ENCODE measurements at places on chromosomes 7 and 10. TPM values are rescaled to one million over a fixed set of nuclear protein-coding genes. Genes with fewer than 3 reads are reported as not detected.

DNA sequence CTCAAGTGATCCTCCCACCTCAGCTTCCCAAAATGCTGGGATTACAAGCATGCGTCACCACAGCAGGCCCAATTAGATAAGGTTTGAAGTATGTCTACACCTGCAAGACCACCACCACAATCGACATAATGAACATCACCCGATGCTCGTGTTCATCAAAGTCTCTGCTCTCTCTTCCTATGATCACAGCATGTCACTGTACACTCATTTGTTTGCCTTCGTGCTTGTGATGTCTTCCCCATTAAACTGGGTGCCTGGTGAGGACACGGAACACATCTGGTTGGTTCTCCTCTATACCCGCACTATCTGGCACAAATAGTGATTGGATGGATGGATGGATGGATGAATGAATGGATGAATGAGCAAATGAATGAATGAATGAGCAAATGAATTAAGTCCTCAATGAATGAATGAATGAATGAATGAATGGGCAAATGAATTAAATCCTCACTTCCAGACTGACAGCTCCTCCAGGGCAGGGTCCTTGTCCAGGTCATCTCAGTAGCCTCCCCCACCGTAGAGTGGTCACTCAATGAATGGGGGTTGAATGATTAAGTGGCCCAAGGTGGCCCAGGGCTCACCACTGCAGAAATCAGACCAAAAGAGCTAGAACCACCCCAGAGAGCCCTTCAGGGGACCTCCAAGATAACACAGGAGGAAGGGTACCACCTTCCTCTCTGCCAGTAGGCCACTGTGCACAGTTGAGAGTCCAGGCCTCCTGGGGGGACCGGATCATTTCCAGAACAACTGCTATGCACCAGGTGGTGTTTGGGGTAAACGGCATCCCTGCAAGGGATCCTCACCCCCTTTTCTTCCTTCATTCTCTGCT, 101.9 kb upstream of the TNRC18 start:
- DNase-seq: no peak

GRCh38 chr7:31744294-31744874, 57.4 kb downstream of the PPP1R17 start:
- no peak for DNase-seq

GRCh38 chr10:112980937-112981336, 30.9 kb downstream of the TCF7L2 start:
- DNase-seq: no peak

DNA sequence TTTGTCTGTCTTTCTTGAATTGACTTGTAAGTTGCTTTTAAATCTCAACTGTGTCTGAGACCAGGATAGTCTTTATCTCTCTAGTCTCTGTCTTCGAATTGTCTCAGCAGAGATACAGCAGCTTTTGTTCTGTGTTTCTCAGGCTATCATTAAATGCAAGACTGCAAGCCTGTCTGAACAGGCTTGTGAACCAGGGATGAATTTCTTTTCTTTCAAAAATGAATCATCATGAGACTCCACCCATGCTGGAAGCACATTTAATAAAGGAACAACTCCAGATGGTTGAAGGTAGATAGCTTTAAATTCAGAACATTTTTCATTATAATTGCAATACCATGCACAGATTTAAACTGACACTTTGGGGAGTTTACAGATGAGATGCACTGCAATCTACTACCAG, 155.9 kb downstream of the SEC23IP start:
- no peak for DNase-seq

- DNase-seq: peak; percentile 36
Observed at GRCh38 chr7:33107136-33108066, 1.8 kb downstream of the RP9 start.

DNA sequence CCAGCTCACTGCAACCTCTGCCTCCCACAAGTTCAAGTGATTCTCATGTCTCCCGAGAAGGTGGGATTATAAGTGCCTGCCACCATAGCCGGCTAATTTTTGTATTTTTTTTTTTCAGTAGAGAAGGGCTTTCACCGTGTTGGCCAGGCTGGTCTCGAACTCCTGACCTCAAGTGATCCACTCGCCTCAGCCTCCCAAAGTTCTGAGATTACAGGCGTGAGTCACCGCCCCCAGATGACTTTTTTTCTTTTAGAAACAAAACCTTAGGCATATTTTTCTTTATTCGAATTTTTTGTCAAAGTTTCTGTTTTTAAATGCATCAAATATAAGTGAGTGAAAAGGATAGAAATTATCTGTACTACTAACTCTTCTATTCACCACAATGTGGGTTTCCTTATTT, 113.1 kb downstream of the LRRC4 start:
- DNase-seq: no peak

DNA sequence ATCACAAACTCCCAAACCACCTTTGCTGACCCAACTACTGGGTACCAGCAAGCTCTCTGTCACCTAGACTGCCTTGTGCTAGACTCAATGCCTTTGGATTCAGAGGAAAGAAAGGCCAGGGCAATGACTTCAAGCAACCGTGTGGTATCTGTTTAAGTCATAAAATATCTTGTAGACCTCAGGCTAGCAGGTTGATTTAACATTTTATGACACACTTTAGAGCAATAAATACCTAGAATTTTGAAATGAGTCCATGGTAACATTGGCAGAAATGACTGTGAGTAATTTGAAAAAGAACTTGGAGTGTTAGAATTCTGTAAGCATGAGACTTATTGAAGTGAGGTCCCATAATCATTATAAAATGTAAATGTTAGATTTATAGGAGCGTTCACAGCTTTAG, 87.2 kb downstream of the TWIST1 start:
- DNase-seq: no peak

GRCh38 chr7:102415685-102416225, 17.6 kb upstream of the ORAI2 start:
- DNase-seq: peak; percentile 39

DNA sequence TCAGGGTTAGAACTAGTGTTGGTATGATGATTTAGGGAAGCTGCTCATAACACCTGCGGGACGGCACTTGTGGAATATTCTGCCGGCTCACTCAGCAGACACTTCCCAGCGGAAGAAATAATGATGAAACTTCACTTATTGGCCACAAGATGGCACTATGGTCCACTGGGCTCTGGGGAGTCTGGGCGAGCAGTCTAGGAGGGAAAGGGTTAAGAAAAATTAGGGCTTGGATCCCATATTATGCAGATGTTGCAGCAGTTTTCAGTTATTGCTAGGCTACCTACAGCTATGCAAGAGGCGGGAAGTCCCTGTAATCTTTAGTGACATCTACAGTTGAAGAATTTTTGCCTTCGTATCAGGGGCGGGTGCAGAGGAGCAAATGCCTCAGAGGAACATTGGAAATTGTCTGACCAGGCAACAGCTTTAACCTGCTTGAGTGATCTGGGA, 238.7 kb upstream of the PRSS58 start:
- DNase-seq: no peak

- no peak for DNase-seq
Observed at GRCh38 chr7:79199266-79199665, 254.2 kb downstream of the MAGI2 start.

GRCh38 chr7:19754521-19755116, 18.8 kb downstream of the TMEM196 start:
- no peak for DNase-seq

- no peak for DNase-seq
Observed at GRCh38 chr10:30738416-30738815, 108.9 kb upstream of the LYZL2 start.

- peak; percentile 22 for DNase-seq
Observed at GRCh38 chr10:95864906-95865813, 42.6 kb upstream of the CC2D2B start.

GRCh38 chr10:62760401-62760800, 44.1 kb upstream of the ADO start:
- DNase-seq: no peak

DNA sequence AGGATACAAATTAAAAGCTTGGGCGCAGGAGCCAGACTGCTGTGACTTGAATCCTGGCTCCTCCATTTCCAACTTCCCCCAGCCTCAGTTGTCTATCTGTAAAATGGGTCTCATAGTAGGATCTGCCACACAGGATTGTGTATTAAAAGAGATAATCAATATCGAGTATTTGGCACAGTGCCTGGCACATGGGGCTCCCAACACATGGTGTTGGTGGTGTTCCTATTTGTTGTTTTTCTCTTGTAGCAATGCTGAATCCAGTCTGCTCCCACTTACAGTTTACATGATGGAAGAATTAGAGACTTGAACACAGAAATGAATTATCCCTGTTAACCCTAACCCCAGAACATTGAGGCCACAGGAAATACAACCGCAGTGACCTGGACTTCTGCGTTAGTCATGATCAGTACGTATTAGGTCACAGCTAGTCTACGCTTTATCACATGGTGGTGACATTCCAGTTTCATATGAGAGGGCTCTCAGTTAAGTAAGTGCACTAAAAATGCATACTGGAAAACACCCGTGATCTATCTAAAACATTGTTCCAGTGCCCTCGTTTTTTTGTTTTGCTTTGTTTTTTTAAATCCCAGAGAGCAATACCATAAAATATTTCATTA, 169.5 kb upstream of the KLF14 start:
- DNase-seq: no peak

- no peak for DNase-seq
Observed at GRCh38 chr10:7787150-7787856, 490 bp downstream of the KIN start.

GRCh38 chr10:91123261-91123660, 97.2 kb upstream of the PCGF5 start:
- DNase-seq: no peak

- no peak for DNase-seq
Observed at GRCh38 chr7:105493923-105494315, 28.2 kb downstream of the PUS7 start.

- no peak for DNase-seq
Observed at GRCh38 chr10:132482090-132482800, 55.3 kb upstream of the INPP5A start.

- no peak for DNase-seq
Observed at GRCh38 chr10:102773320-102773719, 29.6 kb downstream of the WBP1L start.

Gene ANKRD30A
- total RNA-seq: not detected

Gene DOCK4
- 120 TPM for total RNA-seq

Gene HOXA10
- total RNA-seq: not detected

Gene SPDYE6
- total RNA-seq: not detected

Gene CCL26
- not detected for total RNA-seq

All from upper lobe of left lung (tissue), 6 donors.